ENCODE measurements at places on chromosomes 13 and 19.

DNA sequence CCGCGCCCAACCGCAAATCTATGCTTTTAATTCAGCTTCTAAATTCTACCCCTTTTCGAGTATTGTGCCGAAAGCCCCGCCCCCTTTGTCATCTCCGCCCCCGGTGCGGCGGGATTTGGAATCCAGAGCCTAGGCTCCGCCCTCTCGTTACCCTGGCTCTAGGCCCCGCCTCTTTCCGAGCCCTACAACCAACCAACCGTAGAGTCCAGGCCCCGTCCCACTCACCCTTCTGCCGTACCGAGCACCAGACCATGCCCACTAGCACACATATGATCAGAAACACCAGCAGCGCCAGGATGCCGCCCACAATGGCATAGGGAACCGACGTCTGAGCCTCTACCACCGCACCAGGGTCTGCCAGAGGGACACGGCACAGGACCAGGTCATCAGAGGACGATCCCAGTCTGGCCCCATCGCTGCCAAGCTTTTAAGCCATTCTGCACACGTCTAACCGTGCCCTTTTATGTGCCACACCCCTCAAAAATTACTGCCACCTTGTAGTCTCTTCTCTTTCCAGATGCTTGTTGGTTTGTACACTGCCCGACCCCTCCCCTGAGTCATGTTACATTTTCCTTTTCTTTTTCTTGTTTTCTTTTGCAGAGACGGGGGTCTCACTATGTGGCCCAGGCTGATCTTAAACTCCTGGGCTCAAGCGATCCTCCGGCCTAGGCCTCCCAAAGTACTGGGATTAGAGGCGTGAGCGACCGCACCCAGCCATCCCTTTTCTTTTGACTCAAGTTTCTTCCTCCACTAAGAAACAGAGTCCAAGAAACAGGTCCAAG lies 4.7 kb upstream of the ZNF428 start:
- DNase-seq, result no peak

DNA sequence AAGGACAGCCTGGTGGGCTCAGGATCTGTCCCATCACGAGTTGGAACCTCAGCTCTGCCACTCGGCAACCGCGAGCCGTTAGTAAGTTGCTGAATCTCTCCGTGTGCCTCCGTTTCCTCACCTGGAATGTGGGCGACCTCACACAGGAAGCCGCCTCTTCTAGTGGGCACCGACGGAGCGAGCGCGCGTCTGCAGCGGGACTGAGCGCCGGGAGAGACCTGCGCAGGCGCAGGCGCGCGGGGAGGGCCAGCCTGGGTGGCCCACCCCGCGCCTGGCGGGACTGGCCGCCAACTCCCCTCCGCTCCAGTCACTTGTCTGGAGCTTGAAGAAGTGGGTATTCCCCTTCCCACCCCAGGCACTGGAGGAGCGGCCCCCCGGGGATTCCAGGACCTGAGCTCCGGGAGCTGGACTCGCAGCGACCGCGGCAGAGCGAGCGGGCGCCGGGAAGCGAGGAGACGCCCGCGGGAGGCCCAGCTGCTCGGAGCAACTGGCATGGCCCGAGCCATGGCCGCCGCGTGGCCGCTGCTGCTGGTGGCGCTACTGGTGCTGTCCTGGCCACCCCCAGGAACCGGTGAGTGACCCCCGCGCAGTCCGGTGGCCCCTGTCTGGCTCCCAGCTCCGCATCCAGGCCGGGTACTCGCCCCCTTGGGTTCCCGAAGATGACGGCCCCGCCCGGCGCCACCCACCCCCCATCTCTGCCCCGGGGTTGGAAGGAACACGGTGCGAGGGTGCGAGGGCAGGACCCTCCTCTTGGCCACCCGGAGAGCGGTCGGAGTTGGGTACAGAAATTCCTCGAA lies at the start of gene PVR:
Gene PVR (plus strand): TSS at position 306 of the 797 bp plus-strand sequence. CDS start 187 bp downstream, at position 493.
- DNase-seq, result peak; percentile 35

- no peak for DNase-seq
These were observed 678 bp downstream of the ISOC2 start for GRCh38 chr19:55460670-55461258.

GRCh38 chr19:5687360-5688198 lies 2.5 kb upstream of the RPL36 start:
- DNase-seq, result no peak

- DNase-seq, result no peak
These were observed 188.5 kb downstream of the LIG4 start for GRCh38 chr13:108026680-108027410.

- DNase-seq, result no peak
These were observed 150.5 kb downstream of the TEX29 start for GRCh38 chr13:111470933-111471332.

GRCh38 chr13:88622362-88622973 lies 951.3 kb downstream of the SLITRK5 start:
- no peak for DNase-seq

DNA sequence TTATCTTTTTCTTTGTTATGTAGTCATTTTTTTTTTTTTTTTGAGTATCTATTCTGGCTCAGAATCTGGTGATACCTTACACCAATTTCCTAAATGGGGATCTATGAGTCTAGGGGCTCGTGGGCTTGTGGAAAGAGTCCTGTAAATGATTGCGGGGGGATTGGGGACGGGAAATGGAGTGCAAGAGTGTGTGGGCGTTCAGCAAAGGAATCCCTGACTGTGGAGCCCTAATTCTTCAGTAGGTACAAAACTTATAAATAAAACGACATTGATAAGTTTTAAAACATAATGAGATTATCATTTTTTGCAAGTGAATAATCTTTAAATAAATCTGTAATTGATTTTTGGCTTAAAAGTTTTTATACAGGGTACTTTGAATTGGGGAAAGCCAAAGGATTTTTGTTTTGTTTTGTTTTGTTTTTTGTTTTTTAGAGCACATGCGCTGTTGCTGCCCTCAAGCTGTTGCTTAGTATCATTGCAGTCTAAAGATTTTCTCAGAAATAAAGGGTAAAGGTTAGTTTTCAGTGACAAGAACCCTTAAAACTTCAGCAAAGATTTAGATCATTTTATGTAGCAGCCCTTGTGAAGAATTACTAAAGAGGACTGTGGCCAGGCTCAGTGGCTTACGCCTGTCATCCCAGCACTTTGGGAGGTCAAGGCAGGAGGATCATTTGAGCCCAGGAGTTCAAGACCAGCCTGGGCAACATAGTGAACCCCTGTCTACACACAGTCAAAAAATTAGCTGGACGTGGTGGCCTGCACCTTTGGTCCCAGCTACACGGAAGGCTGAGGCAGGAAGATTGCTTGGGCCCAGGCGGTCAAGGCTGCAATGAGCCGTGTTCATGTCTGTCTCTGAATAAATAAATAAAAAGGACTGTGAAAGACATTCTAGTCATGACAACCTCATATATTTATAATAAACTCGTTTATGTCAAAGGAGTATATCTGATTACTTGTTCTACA lies 1.7 kb downstream of the ERCC5 start:
- peak; percentile 13 for DNase-seq

DNA sequence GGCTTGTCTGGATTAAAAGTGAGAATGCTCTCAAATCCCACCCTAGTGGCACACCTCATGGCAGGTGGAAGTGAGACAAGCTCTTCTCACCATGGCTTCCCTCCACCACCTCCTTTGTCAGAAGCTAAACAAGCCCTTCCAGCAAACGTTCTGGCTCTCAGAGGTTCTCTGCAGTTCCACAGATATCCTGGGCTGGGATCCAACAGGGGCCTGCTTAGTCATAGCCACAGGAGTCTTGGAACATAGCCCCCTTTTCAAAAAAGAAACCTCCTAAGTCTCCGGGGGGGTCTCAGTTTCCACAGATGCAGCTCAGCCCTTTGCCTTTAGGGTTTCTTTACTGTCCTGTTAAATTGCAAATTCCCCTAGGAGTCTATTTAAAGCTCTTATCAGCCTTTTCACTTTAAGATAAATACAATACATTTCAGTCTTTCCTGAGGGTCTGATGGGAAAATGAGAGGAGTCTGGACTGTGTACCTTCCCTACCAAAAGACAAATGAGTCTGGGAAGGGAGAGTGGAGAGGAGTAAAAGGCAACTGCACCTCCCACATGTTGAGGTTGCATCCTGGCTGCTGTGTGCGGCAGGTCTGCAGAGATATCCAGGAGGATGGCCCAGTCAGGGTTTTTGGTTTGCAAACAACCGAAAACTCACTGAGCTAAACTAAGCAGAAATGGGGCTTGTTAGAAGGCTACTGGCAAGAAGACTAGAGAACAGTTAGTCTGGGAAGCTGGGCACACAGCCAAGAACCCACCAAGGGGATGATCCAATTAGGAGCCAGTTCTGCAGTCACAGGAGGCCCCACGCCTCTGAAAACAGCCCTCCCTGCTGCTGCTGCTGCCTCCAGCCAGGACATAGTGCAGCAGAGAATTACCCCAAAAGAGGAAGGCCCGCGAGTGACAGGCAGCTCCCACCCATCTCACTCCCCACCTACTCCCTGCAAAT lies 41.4 kb upstream of the SERP2 start:
- peak; percentile 77 for DNase-seq

- DNase-seq, result no peak
These were observed 42.3 kb upstream of the MEDAG start for GRCh38 chr13:30863796-30864195.

GRCh38 chr19:23283925-23284324 lies 33.7 kb upstream of the ZNF724 start:
- no peak for DNase-seq

- DNase-seq, result no peak
These were observed 304 bp downstream of the TSPAN16 start for GRCh38 chr19:11296264-11296663.

DNA sequence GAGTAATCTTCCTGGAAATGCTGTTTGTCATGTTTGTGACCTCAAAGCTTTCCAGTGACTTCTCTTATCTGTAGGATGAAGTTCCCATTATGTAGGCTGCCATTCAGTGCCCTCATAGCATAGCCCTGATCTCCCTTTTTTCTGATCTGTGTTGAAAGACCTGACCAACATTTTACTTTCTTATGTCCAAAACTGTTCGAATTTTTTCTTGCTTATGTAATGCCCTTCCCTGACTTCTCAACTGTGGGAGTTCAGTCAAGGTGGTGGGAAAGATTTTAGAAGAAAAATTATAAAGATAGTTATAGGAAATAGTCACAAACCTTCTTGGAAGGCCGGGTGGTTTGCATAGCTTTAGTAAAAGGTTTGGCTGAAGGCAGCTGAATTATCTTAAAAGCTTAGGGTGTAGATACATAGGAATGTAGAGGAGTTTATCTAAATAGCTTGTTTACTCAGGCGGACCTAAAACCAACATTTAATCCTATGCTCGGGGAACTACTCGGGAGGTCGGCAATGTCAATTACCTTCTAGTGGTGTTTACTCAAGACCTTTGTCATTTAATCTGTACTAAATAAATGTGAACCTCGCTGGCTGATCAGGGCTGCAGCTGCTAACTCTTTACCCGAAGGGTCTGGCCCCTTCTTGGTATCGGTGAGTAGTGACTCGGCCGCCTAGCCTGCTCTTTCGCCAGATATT lies 44.3 kb downstream of the PSG3 start:
- no peak for DNase-seq

DNA sequence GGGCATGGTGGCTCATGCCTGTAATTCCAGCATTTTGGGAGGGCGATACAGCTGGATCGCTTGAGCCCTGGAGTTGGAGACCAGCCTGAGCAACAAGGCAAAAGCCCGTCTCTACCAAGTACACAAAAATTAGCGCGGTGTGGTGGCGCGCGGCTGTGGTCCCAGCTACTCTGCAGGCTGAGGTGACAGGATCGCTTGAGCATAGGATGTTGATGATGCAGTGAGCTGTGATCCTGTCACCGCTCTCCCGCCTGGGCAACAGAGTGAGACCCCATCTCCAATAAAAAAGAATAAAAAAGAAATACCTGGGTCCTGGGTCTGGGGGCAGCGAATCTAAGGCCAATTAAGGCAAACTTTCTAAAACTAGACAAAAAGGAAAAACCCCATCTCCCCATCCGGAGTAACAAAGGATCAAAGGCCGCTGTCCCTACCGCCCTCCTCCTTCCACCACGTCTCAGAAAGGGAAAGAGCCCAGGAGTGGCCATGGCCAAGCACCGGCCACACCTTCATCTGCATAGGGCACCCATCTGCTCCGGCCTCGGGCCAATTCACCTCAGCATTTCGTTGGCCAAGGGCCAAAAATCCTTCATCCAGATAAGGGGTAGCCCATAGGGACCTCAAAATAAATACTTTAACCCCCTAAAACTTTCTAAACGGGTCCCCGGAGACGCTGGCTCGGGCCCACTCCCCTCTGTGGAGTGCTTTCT lies 851 bp downstream of the ZNF320 start:
- DNase-seq, result no peak

- DNase-seq, result no peak
These were observed 234.3 kb upstream of the TRPC4 start for GRCh38 chr13:38103851-38104250.

GRCh38 chr19:40503320-40503695 lies 36.5 kb downstream of the SPTBN4 start:
- peak; percentile 11 for DNase-seq

DNA sequence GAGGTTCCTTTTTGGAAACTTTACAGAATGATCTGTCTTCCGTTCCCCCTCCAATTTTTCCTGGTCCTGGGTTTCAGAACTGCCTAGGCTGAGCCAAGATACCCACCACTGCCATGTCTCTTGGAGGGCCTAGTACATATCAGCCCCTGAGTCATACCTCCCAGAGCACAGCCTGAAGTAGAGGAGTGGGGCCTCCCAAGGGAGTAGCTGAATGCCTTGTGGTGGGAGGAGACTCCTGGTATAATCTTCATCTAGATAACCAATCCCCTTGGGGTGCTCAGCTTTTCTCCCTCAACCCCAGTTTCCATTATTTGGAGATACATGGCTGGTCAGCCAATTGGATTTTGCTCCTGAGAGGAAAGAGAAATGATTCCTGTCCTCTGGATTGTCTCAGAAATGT lies 30.3 kb downstream of the ZNF763 start:
- no peak for DNase-seq

Data from spinal cord (tissue), 10 donors.